ENCODE measurements at places on chromosomes 2 and 18.

DNA sequence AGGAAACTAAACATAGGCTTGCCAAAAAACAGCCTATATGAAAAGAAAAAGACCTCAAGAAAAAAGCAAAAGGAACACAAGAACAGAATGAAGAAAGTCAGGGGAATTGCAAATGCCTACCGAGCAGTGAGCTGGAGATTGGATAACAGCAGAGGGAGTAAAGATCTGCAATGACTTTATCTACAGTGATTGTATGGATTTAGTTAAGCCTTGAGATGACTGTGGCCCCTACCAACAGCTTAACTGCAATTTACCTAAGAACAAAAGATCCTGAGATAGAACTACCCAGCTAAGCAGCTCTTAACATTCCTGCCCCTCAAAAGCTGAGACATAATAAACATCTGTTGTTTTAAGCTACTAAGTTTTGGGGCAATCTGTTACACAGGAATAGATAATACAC, 20.5 kb downstream of the LNPK start:
- no peak for DNase-seq

DNA sequence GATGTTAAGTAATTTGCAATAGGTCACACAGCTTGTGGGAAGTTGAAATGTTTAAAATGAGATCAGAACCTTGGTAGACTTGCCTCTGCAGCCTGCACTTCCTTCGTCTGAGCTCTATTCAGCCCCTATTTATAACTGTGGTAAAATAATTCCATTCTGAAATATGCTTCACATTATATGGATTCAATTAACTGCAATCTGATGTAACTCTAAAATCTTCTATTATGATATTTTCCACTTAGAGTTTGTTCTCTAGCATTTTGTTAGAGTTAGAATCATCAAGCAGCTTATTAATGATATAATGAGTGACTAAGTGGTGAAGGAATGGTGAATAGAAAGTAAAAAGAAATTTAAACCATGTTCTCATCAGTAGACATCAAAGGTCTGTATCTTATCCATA, 139.6 kb upstream of the ARHGAP28 start:
- DNase-seq = no peak

GRCh38 chr2:29688429-29688828, 233.0 kb downstream of the ALK start:
- DNase-seq = no peak

GRCh38 chr18:75010278-75010677, 198.7 kb downstream of the PTGR3 start:
- DNase-seq = no peak

Measured in HL-60 (cell line).